ENCODE measurements at places on chromosomes 6 and 20.

GRCh38 chr6:113930183-113930582, 40.8 kb downstream of the HDAC2 start:
- DNase-seq, result no peak

DNA sequence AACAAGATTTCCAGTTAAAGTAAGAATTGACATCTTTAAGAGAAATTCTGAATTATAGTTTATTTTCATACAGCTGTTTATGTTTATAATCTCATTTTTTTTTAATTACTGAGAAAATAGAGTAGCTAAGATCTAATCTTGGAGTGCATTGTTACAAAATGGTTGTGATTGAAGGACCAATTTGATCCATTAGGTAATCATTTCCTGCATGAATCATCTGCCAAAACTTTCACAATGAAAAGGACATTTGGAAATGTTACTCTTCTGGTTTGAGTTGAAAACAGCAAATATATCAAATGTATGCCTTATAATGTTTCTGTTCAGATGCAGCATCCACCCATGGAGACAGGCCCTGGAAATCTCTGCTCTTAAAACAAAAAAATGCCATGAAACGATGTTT, 19.0 kb downstream of the TUBB2A start:
- no peak for DNase-seq

GRCh38 chr20:21019814-21020658, 86.1 kb downstream of the LINC00237 start:
- DNase-seq, result no peak

- no peak for DNase-seq
Measured at GRCh38 chr20:21280522-21281016, 22.6 kb upstream of the XRN2 start.

GRCh38 chr6:161882196-161882765, 608.4 kb upstream of the AGPAT4 start:
- DNase-seq, result no peak

- DNase-seq, result no peak
Measured at GRCh38 chr20:34475979-34476736, 40.1 kb upstream of the DYNLRB1 start.

GRCh38 chr20:2524709-2525506, 11.5 kb upstream of the TMC2 start:
- no peak for DNase-seq

DNA sequence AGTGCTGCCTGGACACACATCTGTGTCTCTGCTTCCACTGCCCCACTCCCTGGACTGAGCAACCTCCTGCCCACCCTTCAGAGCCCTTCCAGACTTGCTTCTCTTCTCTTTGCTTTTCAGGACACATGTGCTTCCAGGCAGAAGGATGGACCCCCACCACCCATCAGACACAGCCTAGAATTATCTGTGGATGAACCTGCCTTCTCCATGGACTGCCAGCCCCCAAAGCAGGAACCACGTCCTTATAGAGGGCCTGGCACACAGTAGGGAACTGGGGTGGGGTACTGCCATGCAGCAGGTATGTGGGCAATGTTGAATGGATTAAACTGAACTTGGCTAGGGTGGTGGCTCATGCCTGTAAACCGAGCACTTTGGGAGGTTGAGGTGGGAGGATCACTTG, 3.6 kb downstream of the KIAA1755 start:
- DNase-seq, result no peak

GRCh38 chr6:79377047-79377446, 142.6 kb upstream of the HMGN3 start:
- no peak for DNase-seq

DNA sequence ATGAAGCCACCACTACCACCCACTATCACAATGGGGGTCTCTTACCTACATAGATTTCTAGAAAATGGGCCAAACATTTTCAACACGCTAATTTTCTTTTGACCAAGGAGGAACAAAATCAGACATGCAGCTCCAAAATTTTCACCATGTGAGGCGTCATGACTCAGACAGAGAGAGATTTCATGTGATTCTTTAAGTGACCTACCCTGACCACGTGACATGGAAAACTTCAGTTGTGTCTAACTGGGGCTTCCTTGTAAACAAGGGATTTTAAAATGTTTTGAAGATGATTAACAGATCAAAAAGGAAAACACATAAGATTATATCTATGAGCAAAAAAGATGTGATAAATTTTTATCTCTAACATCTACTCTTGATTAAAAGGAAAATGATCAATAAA, 199.2 kb downstream of the TBXT start:
- DNase-seq, result no peak

DNA sequence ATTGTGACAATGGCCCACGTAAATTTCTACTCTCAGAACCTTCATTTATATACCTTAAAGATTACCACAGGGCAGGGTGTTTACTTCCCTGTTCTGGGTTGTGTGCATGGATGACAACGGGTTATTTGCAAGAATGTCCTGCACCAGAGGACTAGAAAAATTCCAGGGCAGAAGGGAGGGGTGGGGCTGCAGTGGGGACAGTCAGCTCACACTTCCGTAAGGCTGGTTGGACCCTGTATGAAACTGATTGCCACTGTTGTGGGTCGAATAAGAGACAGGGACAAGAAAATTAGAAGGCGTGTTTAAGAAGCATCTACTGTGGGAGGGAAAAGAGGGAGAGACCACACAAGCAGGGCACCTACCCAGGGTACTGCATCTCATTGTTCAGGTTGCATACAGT, 96.5 kb downstream of the SNAP25 start:
- DNase-seq, result no peak

- DNase-seq, result no peak
Measured at GRCh38 chr6:7454696-7455358, 65.2 kb downstream of the RIOK1 start.

GRCh38 chr20:6683021-6683977, 84.2 kb upstream of the BMP2 start:
- no peak for DNase-seq

DNA sequence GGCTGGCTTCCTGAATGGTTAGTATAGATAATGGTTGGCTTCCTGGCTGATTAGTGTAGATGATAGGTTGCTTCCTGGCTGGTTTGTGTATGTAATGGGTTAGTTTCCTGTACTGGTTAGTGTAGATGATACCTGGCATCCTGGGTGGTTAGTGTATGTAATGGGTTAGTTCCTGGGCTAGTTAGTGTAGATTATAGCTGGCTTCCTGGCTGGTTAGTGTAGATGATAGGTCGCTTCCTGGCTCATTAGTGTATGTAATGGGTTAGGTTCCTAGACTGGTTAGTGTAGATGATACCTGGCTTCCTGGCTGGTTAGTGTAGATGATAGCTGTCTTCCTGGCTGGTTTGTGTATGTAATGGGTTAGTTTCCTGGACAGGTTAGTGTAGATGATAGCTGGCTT, 200.3 kb downstream of the TAF4 start:
- DNase-seq, result no peak

DNA sequence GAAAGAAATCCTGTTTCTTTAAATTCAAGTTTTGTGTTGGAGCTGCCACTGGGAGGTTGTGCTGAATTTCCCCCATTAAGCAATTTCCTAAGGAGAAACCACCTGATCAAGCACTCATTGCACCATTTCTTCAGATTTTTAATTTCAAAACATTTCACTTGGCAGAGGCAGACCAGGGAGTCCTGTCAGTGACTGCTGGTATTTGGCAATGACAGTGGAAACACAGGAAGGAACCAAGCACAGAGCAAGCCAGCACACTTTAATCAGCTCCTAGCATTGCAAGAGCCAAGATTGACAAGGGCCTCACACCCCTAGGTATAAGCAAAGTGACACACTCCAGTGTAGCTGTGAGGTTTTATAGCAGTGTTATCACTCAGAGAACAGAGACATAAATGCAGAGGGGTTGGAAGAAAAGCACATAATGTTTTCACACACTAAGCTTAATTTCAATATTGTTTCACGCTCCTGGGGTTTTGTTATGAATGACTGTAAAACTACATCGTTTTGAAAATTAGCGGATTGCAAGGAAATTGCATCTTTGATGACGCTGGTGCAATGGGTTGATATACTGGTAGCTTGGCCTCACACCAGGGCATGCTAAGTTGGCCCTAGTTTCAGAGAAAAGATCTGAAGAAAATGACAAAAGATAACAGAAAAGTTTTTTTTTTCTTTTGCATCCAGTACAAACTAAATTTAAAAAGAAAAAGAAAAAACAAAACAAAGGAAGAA, 768.4 kb downstream of the TFAP2A start:
- no peak for DNase-seq

- DNase-seq, result peak; percentile 93
Measured at GRCh38 chr6:30721198-30722024, 1.3 kb downstream of the TUBB start.

- no peak for DNase-seq
Measured at GRCh38 chr6:24699521-24700359, 19.2 kb downstream of the C6orf62 start.

GRCh38 chr20:20277894-20278335, 90.0 kb upstream of the INSM1 start:
- DNase-seq, result no peak

- DNase-seq, result no peak
Measured at GRCh38 chr6:2502096-2502997, 248.4 kb downstream of the MYLK4 start.

DNA sequence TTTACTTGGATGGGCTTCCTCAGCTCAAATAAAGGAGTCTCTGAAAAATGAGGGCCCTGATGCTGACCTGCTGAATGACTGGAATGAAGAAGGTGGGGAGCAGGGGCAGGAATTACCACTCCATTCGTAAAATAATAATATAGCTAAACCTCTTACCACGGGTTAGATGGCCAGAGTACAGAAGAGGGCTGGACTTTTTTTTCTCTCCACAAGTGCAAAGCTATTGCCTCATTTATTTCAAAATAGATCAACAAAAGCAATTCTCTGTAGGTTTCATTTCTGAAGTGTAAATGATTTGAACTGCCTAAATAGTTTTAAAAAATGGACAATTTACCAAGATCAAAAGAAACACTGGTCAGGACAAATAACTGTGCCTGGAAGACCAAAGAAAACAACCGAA, 256.7 kb downstream of the KIF16B start:
- no peak for DNase-seq

DNA sequence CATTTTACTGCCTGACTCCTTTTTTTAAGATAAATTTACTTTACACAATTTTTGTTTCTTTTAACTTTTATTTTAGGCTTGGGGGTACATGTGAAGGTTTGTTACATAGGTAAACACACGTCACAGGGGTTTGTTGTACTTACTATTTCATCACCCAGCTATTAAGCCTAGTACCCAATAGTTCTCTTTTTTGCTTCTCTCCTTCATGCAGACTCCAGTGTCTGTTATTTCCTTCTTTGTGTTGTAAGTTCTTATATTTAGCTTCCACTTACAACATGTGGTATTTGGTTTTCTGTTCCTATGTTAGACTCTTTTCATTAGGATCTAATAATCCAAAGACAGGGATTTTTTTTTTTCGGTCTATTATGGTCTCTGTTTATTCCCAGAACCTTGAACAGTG, 83.5 kb upstream of the CCN6 start:
- DNase-seq, result no peak

DNA sequence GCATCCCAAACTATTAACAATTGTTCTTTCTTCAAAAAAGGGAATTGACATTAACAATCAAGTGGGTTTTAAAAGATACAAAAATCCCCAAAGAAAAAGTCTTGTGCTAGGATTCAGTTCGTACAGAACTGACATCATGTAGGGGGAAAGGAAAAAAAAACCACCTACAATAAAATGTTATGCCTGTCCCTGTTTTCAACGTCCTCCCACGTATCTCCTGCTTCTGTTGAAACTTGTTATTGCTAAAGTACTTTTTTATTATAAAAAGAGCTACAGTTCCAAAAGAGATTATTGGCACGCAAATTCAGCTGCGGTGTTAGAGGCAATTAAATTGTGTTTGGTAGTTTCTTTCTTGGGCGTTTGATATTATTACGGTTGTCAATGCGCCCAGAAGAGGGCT, 102.8 kb upstream of the PHACTR1 start:
- no peak for DNase-seq

DNA sequence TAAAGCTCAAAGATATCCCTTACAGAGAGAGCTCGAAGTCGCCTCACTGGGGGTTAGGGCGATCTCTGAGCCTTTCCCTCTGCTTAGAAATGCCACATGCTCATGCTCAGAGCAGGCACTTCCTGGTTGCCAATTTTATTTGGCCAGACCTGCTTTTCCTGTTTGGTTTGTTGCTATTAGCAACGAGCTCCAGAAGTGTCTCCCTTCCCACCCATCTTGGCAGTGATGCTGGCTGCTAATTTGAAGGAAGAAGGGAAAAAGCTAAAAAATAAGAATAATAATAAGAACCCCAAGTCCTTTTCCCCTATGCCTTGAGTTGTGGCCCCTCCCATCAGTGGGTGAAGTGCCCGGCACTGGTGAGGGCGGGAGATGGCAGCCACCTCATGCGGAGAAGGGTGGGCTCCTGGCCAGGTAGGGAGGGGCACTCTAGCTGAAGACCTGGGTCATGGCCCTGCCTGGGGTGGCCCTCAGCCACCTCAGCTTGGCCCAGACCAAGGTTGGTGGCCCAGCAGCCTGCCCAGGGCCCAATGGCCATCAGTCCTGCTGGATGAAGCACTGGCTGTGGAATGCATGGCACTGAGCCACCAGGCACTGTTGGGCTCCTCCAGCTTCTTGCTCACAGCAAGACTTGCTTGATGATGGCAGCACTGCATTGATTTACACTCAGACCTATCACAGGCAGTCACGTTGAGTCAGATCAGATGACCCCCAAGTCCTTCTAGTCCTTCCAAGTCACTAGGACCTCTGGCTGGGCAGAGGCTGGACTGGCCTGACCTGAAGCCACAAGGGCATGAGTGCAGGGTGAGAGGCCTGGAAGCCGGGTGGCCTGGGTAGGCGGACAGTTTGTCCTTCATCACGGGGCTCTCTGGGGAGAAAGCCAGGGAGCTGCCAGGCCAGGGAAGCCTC, 79.0 kb downstream of the SYNJ2 start:
- DNase-seq, result no peak

DNA sequence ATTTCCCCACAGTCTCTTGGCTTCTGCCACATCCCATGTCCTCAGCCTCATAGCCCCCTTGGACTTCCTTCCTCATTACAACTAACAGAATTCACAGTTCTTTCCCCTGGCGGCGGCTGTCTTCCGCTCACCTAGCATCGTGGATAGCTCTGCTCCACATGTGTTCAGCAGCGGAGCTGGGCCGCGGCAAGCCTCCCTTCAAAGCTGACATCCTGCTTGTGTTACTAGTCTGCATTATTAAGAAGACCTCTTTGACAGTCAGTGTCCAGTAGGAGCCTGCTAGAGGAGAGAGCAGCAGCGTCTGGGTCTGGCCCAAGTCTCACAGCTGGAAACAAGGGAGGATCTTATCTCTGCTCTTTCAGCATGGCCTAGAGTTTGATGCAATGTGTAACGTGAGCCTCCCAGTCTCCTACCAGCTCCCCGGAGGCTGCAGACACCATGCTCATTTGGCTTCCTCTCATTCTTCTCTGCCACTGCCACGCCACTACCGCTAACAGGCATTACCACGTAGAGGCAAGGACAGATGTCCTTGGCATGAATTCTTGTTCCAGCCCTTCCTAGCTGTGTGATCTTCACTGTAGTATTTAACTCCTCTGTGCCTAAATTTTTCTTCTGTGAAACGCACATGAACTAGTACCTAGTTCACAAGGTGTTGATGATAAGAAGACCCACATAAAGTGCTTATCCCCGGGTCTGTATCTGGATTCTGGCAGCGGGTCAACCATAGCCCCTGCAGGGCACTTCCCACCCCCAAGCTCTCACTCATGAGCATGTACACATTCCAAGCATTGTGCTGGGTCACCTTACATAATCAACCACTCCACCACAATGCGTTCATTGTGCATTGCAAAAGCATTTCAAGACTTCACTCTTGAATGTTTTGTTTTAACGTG, 107.1 kb upstream of the BACH2 start:
- DNase-seq, result no peak

- no peak for DNase-seq
Measured at GRCh38 chr20:44765701-44766347, 20.2 kb downstream of the KCNK15 start.

Data from stimulated activated CD8-positive, alpha-beta memory T cell treated with anti-CD3 and anti-CD28 coated beads, Interleukin-7, amount 100 ng/mL, for 1 hour (primary cell).